ENCODE measurements at places on chromosomes 11 and 22.

- no peak for DNase-seq
Measured at GRCh38 chr22:19976671-19977070, 35.1 kb upstream of the TXNRD2 start.

DNA sequence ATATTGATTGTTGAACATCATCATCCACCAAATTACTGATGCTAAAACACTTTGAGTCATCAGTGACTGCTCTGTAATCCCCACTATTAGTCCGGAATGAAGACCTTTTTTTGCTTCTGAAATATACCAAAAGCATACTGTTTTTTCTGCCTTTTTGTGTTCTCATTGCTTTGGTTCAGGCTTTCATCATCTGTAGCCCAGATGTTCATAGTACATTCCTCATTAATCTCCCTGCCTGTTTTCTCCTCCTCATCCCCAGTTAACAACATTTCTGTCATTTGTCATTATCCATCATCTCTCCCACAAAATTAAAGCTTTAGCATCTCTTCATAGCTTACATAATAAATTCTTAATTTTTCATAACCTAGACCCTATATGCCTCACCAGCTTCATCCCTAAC is 9.2 kb downstream of the CEP57 start:
- no peak for DNase-seq

- no peak for DNase-seq
Measured at GRCh38 chr22:30566125-30566524, 8.3 kb downstream of the GAL3ST1 start.

DNA sequence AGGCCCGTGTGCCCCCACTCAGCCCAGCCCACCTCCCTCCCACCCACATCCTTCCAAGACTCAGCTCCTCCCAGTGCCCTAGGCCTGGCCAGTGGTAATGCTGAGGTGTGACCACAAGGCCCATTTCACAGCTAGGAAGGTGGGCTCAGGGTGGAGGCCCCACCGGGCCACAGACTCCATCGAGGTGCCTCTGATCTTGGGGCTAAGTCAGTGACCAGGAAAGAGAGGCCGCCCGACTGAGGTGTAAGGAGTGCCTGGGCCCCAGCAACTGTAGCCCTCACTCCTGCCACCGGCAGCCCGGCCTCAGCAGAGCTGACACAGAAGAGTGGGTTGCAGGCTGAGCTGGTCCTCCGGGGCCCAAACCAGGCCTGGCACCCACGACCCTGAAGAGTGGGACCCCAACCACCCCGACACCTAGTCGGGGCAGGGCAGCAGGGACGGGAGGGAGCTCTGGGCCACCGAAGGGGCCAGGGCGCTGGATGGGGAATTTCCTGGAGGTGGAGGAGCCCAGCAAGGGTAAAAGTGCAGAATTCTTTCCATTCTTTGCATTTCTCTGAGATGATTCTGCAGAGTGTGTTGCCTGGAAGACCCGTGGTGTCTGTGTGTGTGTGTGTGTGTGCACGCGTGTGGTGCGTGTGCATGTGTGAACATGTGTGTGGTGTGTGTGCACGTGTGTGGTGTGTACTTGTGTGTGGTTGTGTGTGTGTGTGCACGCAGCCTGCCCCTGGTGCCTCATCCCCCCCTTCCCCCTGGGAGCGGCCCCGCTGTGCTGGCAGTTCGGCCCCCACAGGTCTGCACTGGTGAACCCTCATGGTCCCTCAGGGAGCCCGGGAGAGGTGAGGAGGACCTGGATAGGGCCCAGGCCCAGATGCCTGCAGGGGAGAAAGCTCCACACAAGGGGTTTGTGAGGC is 8.3 kb upstream of the PIM3 start:
- DNase-seq: no peak

DNA sequence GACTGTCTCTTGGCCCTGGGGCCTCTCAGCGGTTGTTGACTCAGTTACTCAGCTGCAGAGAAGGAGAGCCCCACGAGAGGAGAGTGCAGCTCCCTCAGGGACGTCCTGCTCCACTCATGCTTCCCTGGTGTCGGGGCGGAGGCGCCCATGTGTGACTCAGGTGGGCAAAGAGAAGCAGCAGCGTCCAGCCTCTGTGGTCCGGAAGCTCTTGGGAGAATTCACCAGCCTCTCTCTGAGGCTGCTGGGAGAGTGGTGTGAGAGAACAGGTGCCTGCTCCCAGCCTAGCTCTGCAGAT is 25.7 kb downstream of the GLB1L2 start:
- no peak for DNase-seq

DNA sequence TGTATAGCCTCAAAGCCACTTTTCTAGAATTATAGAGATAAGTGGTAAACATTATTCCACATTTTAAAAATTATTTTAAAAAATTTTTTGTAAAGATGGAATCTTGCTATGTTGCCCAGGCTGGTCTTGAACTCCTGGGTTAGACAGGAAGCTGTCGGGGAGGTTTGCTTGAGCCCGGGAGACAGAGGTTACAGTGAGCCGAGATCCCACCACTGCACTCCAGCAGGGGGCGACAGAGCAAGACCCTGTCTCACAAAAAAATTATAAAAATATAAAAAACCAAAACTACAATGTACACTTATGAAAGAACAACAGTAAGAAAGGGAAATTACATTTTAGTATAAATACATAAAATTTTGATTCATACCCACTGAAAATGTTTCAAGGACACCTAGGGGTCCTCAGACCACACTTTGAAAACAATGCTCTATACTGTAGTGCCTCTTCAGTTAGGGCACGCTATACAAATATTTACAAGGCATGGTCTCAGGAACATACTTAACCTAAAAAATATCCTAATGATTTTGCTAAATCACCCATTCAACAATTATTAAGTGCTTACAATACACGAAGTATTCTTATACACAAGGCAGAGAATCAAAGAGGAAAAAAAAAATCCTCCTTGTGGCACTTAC is 111.2 kb downstream of the MRTFA start:
- peak; percentile 48 for DNase-seq

DNA sequence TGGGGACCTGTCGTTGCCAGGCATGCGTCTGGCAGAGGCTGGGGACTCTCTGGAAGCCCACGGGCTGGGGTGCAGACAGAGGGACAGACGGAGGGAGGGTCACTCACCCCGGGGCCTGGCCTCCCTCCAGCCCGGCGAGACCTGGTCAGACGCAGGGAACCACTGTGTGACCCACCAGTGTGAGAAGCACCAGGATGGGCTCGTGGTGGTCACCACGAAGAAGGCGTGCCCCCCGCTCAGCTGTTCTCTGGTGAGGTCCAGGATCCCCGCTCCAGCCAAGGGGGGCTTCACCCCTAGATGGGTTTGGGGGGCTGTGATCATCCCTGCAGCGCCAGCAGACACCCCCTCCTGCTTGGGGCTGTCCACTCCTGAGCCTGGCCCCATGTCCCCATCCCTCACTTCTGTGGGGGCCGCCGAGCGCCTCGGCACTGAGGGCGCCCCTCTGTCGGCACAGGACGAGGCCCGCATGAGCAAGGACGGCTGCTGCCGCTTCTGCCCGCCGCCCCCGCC is 23.6 kb upstream of the MUC5B start:
- DNase-seq: no peak

- no peak for DNase-seq
Measured at GRCh38 chr11:46684367-46684766, 16.1 kb downstream of the ARHGAP1 start.

GRCh38 chr11:86205421-86206336 is 38.9 kb upstream of the EED start:
- no peak for DNase-seq

- DNase-seq: no peak
Measured at GRCh38 chr11:107757661-107758060, 45.8 kb upstream of the SLN start.

GRCh38 chr11:4589017-4589416 is 4.8 kb upstream of the OR52I1 start:
- no peak for DNase-seq

DNA sequence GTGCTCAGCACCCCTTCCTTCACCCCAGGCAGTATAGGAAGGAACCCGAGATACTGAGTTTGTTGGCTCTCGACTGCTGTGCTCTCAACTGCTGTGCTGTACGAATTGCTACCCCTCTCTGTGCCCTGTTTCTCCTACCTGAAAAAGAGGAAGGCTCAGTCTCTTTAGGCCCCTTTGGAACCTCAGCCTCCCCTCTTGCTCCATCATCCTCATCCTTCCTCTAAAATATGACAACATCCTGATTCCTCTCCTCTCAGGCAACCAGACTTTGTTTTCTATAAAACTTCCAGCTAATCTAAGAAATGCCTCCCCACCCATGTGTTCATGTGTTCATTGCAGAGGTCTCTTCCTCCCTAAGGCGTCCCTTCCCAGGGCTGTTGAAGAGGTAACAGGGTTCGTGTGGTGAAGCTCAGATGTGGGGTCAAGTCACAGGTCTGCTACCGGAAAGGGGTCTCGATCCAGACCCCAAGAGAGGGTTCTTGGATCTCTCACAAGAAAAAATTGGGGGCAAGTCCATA is 35.5 kb upstream of the CD82 start:
- DNase-seq: no peak

DNA sequence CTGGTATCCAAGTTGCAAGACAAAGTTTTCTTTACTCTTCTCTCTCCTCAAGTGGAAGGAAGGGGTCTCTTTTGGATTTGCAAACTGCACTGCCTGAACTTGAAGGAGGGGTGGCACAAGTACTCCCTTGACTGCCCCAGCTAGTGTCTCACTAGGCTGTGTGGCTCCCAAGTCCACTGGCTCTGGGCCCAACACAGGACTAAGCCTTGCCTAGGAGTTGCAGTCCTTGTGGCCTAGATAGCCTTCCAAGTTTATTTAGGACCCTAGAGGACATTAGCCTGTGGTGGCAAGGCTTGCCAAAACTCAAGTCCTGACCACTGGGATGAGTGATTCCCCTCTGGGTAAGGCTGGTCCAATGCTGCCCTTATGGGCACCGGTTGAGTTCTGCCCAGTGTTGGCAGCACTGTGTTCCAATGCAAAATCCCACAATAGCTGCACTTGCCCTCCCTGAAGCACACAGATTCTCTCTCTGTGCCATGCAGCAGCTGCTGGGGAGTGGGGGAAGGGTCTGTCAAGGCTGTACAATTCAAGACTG is 10.2 kb upstream of the WEE1 start:
- DNase-seq: no peak

GRCh38 chr11:65611028-65611757 is 2.8 kb downstream of the MAP3K11 start:
- no peak for DNase-seq

DNA sequence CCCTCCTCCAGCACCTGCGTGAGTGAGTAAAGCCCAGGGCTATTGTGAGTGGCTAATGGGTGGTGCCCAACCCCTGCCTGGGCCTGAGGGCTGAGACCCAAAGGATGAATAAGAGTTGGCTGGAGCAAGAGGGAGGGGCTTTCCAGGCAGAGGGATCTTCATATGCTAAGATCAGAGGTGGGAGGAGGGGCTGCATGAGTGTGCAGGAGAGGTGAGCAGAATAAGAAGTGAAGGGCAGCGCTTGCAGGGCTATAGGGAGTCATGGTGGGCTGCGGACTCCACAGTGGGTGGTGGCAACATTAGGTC is 3.9 kb downstream of the EMID1 start:
- no peak for DNase-seq

- no peak for DNase-seq
Measured at GRCh38 chr11:46554213-46555147, 39.3 kb downstream of the AMBRA1 start.

- no peak for DNase-seq
Measured at GRCh38 chr11:28049338-28050216, 58.4 kb downstream of the KIF18A start.

DNA sequence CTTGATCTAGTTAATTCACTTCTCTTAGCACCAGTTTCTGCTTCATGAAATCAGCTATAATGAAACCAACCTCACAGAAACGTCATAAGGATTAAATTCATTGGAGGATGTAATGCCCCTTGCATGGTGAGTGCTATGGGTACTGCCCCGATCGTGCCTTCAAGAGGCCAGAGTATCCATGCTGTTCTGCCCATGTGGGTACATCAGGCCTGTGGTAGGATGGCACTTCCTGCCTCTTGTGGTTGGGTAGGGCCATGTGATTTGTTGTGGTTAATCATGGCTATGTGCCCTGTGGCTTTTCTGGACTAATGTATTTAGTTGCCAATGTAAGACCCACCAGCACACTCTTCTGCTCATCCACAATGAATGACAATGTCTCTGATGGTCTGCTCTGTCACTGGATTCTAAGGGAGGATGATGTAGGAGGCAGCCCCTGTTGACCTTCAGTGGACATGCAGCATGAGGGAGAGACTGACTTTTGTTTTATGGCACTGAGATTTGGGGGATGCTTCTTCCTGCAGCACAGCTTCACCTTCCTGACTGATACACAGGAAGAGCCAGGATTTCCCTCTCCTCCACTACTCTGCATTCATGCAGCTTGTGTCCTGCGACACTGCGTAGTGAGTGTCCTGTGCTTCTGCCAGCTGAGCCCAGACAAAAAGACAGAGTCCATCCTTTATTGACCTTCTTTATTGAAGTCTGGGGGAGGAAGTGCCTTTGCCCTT is 66.2 kb downstream of the DHCR7 start:
- DNase-seq: no peak

DNA sequence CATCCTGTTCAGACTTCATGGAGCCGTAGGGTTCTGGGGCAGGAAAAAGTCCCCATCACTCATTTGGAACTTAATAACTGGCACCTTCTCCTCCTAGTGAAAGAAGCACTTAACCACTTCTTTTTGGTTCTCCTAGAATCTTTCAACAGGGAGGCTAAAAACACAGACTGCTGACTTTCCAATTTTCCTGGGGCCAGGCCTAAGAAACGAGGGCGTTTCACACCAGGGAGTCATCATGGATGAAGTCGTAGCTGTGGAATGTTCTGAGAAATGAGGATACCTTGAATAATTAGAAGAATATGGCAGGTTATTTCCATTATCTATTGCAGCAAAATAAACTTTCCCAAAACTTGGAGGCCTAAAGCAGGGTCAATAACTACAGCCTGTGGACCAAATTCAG is 26.0 kb upstream of the API5 start:
- DNase-seq: no peak

DNA sequence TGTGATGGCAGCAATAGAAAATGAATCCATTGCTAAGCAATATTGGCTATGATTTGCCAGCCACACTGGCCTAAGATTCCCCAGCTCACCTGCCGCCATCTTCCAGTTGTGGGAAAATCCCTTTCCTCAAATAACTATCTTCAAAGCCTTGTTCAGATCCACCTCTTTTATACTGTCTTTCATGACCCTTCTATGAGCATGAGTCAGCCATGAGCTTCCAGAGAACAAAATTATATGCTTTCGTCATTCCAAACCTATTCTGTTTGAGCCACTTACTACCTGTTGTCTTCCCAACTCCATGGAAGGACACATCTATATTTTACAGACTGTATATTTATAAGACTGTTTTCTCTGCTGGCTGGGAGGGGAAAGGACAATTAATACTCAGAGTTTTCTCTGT is 25.0 kb upstream of the PRSS23 start:
- DNase-seq: no peak

- no peak for DNase-seq
Measured at GRCh38 chr11:14393129-14393528, 34.1 kb upstream of the RRAS2 start.

- no peak for DNase-seq
Measured at GRCh38 chr22:36387709-36387958, 133 bp downstream of the MYH9 start.

Measured in stimulated activated CD8-positive, alpha-beta memory T cell treated with anti-CD3 and anti-CD28 coated beads, Interleukin-4, amount 100 ng/mL, for 24 hours (primary cell).